Dermis blood vessel endothelial cell (primary cell): ENCODE measurements at places on chromosomes 1 and 21.

GRCh38 chr1:206487970-206488369 lies 17.7 kb downstream of the IKBKE start:
- no peak for DNase-seq

DNA sequence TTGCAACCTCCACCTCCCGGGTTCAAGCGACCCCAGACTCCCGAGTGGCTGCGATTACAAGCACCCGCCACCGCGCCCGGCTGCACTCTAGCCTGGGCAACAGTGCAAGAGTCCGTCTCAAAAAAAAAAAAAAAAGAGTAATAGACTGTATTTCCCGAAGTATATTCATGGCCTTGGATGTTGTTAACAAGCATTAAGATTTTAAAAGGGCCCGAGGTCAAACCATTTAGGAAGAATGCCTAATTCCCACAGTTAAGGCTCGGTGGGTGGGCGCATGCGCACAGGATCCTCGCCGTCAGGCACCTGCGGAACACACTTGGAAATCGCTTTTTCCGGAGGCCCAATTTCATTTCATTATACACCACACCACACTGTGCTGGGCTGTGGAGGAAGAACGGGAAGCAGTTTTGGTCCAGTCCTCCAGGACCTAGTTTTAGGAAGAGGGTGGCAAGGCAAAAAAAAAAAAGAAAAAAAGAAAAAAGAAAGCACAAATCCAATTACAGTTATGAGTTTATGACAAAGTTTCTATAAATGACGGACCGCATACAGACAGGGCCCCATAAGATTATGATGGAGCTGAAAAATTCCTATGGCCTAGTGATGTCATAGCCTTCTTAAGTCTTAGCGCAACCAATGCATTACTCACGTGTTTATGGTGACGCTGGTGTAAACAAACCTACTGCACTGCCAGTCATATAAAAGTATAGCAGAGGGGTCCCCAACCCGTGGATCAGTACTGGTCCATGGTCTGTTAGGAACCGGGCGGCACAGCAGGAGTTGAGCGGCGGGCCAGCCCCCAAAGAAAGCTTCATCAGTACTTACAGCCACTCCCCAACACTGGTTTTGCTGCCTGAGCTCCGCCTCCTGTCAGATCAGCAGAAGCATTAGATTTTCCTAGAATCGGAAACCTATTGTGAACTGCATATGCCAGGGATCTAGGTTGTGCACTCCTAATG lies 38.2 kb downstream of the H3-3A start:
- DNase-seq, result peak; percentile 65

DNA sequence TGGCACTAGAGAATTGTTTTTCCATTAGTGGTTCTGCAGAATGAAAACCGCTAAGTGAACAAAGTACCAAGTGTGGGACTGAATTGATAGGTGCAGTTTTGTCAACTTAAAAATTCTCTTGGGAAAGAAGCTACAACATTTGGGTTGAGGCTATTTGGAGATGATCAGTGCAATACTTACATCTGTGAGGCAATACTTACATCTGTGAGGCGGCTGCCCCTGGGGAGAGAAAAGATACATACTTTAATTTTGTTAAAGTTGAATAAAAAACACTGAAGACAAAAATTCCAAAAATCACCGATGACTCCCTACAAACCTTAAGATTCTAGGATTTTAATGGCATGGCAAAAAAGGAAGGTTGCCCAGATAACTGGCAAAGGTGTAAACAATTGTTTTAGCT lies 1.7 kb downstream of the CFAP410 start:
- DNase-seq, result no peak

GRCh38 chr1:14956579-14957195 lies 196.9 kb upstream of the TMEM51 start:
- DNase-seq, result no peak

- no peak for DNase-seq
These were observed 34.5 kb downstream of the PROX1 start for GRCh38 chr1:214022229-214022791.

- peak; percentile 66 for DNase-seq
These were observed 11.5 kb upstream of the AIM2 start for GRCh38 chr1:159088050-159088449.

DNA sequence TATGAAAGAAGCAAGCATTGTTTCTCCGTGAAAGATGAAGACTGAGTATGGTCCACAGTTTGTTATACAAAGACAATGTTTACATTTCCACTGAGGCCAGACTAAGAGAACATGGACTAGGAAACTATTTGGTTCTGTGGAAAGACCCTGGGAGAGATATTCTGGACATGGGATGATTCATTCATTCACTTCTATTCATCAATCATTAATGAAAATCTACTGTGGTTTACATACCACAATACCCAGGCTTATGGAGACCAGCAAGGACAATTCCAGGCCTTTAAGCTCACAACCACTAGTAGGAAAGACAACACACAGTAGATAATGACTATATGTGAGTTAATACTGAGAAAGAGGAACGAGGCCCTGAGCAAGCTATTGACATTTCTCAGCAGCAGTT lies 125.4 kb downstream of the TBX15 start:
- no peak for DNase-seq

- peak; percentile 46 for DNase-seq
These were observed 27.8 kb upstream of the A3GALT2 start for GRCh38 chr1:33348676-33349080.

GRCh38 chr1:38662126-38662525 lies 197.4 kb downstream of the RRAGC start:
- no peak for DNase-seq

DNA sequence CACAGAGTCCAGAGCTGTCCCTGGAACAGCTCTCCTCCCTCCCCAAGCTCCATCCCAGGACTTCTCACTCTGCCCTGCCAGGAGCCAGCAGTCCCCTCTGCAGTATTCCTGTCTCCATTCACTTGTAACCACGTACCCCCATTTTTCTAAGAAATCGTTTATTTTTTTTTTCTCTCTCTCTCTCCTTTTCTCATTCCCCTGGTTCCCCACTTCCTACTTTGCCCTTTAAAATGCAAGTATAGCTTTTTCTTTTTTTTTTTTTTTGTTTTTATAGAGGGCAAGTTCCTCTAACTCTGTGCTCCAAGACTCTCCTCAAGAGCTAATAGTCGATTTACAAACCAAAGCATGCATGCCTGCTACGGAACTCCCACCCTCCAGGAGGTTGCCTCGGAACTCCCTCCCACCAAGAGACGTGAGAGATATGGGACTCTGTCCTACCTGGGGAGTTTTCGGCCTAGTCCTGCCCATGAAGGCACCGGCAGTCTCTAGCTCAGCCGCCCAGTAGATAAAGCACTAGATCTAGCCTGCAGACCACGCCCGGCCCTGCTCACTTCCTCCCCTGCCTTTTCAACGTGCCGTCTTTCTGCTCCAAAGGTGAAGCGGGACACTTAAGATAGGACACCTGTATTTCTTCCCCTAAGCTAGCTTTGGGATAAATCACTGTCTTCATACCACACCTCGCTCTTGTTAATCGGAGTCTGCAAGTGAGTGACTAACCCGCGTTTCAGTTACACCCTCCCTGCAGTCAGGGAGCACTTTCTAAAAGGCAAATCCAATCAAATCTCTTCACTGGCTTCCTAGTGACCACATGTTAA lies 27.7 kb downstream of the TNFRSF9 start:
- no peak for DNase-seq

DNA sequence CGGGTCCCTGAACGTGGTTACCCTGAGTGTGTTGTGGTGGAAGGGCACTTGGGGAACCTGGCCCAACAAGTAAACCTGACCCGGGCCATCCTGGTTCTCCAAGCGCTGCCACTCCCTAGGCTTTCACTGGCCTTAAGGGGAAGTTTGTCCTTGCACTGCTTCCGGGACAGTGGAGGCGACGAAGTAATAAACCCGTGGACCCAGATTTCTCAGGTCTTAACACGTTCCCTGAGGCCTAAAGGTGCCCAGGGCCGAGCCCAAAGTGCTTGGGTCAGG lies 261 bp upstream of the CCDC24 start:
- no peak for DNase-seq

GRCh38 chr1:153260585-153261280 lies 1.2 kb downstream of the LORICRIN start:
- DNase-seq, result no peak

DNA sequence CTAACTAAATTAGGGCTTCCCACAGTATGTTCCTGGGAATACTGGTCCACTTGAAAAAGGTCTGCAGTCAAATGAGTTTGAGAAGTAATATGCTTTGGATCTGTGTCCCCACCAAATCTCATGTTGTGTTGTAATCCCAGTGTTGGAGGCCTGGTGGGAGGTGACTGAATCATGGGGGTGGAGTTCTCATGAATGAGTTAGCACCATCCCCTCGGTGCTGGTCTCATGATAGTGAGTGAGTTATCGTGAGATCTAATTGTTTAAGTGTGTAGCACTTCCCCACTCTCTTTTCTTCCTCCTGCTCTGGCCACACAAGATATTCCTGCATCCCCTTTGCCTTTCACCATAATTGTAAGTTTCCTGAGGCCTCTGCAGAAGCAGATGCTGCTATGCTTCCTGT lies 16.9 kb upstream of the DMRTB1 start:
- peak; percentile 2 for DNase-seq

GRCh38 chr21:42421018-42421793 lies 17.5 kb downstream of the UBASH3A start:
- no peak for DNase-seq
